ENCODE measurements at places on chromosomes 2 and 18.

DNA sequence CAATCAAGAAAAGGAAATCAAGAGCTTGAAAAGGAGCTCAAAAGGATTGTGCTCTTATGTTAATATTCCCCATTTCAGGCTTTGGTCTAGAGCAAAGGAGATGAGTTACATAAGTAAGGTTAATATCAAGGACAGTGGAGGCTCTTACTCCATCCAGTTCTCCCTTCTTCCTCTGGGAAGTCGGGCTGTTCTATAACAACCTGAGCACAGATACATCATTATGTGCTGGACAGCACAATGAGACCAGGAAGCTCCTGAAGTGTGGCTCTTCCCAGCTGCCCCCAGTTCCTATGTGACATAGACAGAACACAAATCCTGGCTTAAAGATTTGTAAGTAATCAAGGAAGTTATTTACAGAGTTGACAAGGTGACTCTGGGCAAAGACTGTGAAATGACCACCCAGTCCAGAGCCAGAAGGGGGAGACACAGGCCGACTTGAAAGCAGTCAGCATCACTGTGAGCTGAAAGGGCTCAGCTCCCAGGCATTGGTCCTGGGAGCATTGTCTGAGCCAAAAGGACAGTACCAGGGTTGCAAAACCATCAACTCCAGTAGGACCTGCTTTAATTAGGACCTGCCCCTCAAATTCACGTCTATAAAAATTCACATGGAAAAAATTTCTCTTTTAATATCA is 917.6 kb upstream of the ACVR2A start:
- DNase-seq, result no peak

DNA sequence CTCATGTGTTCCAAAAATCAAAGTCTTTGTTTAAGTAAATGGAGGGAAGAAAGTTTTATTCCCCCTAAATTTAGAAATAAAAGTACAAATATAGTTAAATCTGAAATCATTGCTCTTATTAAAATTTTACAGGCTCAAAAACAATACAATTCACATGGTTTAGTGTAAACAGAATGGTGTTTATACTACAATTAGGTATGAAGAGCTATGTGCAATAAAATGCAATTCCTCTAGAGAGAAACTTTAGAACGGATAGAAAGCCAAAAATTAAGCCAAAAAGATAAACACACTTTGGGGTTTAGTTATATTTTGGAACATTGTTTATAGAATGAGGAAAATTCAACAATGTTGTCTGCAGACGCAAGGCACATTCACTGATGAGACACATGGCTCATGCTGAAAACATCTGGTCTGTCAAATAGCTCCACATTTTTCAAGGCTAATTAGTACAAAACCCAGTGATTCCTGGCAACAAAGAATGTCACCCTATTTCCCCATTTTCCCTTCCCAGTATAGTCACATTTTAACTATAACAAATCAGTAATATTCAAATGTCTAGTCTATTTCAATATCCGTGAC is 103.3 kb downstream of the EXOC6B start:
- DNase-seq, result no peak

DNA sequence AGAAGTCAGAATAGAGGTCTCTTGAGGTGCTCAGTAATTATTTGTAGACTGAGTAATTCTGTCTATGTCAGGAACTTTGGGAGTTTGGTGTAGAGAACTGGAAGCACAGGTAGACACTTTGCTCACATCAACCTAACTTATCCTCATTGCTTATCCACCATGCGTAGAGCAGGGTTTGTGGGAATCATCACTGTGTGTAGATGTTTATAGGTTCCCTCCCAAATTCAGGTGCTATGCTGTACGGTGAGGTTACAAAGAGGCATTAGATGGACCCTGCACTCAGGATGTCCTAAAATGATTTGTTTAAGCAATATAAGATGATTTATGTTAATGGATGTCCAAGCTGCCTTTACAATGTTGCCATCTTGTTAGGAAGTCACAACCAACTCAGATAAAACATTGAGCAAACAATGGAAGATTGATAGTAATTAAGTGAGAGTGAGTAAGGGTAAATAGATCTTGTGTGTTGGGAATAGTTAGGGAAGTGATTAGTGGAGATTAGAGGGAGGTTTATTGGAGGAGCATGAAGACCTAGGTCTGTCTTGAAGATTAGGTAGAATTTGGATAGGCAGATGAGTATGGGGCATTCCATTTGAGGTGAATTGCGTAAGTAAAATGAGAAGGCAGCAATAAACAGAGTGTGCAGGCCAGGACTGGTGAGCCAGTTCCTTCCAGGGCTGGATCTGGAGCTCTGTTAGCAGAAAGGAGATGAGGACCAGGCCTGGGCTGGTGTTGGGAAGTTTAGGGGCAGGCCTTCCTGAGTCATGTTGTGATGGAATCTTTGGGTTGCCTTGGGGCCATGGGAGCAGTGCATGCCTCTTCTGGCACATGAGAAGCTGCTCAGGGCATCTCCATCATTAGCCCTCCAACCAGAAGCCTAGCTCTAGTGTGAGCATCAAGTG is 12.1 kb downstream of the EPAS1 start:
- DNase-seq, result no peak

DNA sequence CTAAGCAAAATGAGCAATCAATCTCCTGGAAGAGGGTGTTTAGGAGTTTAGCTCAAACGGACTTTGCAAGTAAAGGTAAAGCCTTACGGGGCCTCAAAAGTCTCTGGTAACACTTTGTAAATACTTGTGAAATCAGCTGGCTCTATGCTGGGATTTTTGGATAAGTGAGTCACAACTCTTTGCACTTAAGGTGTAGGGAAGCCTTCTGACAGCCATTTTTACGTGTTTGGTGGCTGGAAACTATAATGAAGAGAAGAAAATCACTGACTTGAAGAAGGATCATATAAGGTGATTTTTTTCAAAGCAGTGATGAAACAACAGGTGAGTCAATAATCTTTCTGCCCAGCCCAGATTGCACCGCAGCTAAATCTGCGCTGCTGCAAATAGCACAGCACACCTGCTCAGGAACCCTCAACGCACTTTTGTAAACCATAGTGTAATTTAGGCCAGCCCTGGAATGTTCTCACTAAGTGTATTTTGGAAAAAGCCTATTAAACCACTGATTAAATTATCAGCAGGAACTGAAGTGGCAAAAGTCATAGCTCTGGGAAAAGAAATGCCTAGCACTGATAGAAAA is 218.8 kb downstream of the AGPS start:
- no peak for DNase-seq

- DNase-seq, result no peak
Measured at GRCh38 chr2:26148501-26148900, 24.4 kb upstream of the GAREM2 start.

DNA sequence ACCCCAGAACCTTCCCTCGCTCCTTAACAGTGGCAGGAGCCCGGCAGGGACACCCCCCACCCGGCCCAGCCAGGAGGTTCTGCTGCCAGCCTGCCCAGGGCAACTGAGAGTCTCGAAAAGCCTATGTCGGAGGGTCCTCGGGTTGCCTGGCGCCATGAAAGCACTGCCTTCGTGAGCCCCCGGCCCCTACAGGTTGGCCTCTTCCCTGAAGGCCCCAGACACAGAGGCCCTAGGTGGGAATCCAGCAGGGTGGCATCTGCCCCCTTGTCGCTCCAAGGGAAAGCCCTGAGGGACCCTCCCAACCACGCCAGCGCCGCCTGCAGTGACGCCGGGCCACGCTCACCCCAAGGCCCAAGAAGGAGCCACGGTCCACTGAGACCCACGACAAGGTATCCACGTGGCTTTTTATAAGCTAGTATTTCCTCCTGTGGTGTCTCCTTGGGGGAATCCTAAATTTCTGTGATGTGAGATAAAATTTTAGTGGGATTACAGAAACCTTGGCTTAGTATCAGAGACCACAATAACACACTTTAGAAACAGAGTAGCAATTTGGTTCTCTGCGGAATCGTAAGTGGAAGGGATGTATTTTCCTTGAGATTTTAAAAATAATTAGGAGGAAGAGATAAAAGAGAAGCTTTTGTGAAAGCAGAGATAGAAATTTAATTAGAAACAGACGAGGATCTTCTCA is 138.9 kb downstream of the HDAC4 start:
- no peak for DNase-seq

- DNase-seq, result no peak
Measured at GRCh38 chr2:160411955-160412354, 81.7 kb downstream of the RBMS1 start.

DNA sequence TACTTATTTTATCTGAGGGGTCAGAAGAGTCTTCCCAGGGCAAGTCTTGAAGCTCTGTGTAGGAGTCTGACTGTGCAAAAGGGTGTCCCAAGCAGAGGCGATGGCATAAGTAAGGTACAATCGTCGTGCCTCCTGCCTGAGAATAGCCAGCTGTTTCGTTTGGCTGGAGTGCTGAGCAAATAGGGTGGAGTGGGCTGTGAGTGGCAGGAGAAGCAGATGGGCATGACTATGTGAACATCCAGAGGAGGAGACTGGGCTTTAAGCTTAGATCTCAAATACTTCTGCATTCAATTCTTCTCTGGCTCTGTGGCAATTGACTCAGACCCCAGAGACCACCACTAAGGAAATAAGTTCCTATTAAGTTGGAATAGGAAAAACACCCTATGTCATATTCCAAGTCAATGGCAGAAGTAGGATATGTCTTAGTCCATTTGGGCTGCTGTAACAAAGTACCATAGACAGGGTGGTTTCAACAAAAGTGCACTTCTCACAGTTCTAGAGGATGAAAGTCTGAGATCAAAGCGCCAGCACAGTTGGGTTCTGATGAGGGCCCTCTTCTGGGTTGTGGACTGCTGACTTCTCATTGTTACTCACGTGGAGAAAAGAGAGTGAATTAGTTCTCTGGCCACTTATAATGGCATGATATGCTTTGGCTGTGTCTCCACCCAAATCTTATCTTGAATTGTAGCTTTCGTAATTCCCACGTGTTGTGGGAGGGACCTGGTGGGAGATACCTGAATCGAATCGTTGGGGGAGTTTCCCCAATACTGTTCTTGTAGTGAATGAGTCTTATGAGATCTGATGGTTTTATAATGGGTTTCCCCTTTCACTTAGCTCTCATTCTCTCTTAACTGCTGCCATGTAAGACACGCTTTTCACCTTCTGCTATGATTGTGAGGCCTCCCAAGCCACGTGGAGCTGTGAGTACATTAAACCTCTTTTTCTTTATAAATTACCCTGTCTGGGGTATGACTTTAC is 120.2 kb downstream of the LPIN1 start:
- DNase-seq, result no peak

GRCh38 chr2:215885536-215885935 is 127.8 kb downstream of the MREG start:
- DNase-seq, result no peak

DNA sequence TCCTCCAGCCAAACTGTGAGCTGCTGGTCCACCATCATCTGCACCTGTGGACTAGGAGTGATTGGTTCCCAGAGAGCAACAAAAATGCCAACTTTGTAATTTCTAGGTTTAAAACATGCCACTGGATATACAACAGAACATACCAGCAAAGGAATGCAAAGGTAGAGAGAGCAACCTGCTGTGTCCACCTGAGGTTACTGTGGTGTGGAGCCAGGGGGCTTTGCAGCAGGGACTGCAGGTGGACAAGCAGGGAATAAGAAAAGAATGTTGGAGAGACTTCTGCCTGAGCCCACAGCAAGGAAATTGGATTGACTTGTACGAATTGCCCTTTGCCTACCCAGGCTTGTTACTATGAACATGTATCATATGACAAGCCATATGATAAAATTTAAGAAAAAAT is 345.2 kb upstream of the SPHKAP start:
- no peak for DNase-seq

GRCh38 chr2:68238955-68239822 is 13.1 kb downstream of the PPP3R1 start:
- DNase-seq, result no peak

- DNase-seq, result no peak
Measured at GRCh38 chr2:25323610-25324189, 18.0 kb downstream of the DNMT3A start.

- no peak for DNase-seq
Measured at GRCh38 chr2:75431276-75431675, 129.5 kb downstream of the EVA1A start.

- no peak for DNase-seq
Measured at GRCh38 chr2:144484201-144484948, 35.5 kb downstream of the ZEB2 start.

- no peak for DNase-seq
Measured at GRCh38 chr18:32956591-32957315, 183.9 kb upstream of the KLHL14 start.

DNA sequence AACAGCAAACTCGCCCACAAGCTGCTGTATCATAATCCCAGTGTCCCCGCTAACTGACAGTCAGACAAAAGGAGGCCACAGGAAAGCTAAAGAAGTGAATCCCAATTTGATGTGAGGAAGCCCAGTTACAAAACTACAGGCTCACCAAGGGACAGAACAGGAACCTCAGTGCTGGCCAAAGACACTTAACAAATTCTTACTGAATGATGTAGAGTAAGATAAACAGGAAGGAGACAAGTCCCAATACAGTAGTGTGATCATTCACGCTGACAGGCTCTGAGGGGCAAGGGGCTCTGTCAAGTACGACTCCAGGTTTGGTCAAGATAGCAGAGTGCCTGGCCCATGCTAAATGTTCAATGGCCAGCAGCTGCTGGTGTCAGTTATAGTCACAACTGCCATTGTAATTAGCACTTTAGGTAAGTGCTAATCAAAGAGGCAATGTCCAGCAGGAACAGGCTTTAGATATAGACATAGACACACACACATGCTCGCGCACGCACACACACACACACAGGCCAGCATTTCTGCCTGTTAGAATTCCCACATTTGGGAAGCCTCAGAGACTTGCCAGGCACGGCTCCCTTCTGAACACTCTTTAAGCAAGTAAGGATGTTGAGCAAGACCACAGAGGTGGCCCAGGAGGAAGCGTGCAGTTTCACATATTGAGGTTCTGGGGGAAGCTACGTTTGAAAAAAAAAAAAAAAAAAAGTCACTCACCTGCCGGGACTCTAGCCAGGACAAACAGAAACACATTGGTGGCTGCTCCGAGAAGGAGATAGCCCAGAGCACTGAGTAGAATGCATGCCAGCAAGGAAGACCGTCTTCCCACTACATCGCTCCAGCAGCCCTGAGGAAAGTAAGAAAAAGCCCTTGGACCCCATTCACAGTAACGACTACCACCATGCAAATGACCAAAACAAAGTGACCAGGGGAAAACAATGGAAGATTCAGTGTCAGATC is 35.4 kb upstream of the TMEM182 start:
- DNase-seq, result no peak

DNA sequence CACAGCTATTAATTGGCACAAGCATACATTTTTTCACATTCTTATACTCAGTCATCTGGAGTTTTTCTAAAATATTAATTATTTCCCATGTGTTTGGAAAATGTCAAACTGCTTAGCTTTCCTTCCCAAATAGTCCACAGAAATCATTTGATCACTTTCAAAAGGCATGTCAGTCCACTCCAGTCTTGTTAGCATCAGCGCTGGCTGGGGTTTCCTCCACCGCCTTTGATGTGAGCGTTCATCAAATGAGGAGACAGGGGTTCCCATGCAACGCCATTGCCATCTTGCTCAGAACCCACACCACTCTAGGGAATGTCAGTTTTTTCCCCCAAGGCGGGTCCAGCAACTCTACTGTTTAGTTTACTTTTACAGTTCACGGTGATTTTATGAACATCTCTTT is 13.1 kb upstream of the RAX start:
- no peak for DNase-seq

- DNase-seq, result no peak
Measured at GRCh38 chr2:9403924-9404323, 19.4 kb downstream of the ITGB1BP1 start.

- DNase-seq, result no peak
Measured at GRCh38 chr2:70104231-70105111, 17.2 kb downstream of the PCBP1 start.

GRCh38 chr2:157182204-157182709 is 75.2 kb upstream of the GALNT5 start:
- DNase-seq, result no peak

GRCh38 chr18:13583576-13584550 is 142.5 kb downstream of the FAM210A start:
- DNase-seq, result no peak
